ENCODE measurements at places on chromosomes 5 and 9.

- no peak for DNase-seq
Measured at GRCh38 chr5:19497229-19497815, 490.7 kb downstream of the CDH18 start.

DNA sequence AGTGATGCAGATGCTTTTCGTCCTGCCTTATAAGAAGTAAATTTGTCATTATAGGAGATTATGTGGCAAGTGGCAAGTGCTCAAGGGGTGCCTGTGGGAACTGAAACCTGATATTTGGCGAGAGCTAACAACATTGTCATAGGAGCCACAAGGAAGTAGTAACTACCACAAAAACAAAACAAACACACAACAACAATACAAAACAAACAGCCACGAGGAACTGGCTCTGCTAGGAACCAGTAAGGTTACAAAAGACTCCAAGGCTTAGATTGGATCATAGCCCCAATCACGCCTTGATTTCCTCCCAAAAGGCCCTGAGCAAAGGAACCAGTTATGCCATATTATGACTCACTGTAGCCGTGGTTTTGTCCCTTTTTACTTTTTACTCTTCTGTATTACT, 1045.2 kb downstream of the CDH12 start:
- DNase-seq = no peak

DNA sequence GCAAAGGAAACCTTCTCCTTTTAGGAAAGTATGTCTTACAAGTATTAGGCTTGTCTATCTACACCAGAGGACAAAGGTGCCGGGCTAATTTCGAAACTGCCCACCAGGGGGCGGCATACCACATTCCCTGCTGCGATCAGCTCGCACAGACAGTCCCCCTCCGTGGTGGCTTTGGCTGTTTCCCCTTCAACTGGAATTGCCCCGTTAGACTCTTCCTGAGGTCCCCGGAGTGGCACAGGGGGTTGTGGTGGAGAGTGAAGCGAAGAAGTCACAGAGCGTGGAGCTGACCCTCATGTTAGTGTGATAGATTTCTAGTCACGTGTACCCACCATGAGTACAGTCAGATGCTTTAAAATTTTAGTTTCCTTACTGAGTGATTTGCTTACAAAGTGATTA, 17.5 kb downstream of the PTTG1 start:
- DNase-seq = peak; percentile 84

- no peak for DNase-seq
Measured at GRCh38 chr5:43661102-43661501, 58.1 kb downstream of the NNT start.

DNA sequence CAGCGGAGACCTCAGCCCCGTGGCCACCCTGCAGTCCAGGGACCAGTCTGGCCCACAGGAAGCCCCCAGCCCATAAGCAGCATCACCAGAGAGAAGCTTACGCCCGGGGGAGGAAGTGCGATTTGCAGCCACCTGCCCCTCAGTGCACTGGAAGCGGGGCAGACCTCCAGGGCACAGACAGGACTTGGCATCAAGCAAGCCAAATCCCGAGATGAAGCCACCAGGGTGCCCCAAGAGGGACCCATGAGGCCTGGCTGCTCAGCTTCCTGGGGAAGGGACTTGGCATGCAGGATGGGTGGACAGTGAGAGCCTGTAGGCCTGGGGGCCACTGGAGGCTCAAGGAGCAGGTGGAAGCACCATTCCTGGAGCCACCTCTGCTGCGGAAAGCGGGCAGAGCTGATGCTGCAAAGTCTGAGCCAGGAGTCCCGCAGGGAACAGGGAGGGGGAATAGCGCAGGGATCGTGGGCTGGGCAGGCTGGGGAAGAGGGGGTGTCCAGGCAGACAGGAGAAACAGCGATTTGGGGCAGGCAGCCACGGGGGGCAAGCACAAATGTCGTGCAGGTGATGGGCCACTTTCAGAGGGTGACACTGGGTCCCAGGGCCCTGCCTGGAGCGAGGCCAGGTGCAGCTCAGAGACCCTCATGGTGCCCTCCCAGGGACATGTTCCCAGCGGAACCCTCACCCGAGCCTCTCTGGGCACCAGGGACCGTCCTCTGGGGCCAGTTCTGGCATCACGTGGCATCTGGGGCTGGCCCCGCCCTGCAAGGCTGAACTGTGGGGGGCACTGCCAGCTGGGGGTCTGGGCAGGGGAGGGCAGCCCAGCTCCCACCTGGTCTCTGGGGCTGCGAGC, 3.2 kb downstream of the LRRC26 start:
- DNase-seq = no peak

- no peak for DNase-seq
Measured at GRCh38 chr5:119383008-119383407, 27.2 kb downstream of the TNFAIP8 start.

DNA sequence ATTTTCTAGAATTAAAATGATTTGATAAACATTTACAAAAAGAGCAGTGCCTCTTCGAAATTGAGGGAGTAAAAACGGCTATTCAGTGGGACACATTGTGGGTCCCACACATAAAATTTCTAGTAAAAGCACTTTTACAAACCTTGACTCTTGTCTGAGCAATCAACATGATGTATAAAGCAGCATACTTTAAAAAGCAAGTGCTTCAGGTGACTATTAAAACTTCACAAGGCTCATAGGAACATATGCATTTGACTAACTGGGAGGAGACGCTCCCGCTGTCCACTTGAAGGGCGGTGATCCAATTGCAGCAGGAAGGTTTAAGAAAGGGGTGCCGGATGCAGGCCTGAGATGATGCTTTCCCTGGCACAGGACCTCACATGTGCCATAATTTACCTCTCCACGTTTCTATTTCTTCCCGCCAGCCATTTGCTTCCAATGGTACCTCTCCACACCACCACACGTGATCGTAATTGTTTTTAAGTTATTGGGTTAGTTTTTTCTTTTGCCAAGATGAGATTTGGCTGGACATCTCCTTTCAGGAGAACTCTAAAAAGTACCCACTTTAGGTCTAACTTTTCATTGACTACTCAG, 1.8 kb downstream of the MCTP1 start:
- no peak for DNase-seq

DNA sequence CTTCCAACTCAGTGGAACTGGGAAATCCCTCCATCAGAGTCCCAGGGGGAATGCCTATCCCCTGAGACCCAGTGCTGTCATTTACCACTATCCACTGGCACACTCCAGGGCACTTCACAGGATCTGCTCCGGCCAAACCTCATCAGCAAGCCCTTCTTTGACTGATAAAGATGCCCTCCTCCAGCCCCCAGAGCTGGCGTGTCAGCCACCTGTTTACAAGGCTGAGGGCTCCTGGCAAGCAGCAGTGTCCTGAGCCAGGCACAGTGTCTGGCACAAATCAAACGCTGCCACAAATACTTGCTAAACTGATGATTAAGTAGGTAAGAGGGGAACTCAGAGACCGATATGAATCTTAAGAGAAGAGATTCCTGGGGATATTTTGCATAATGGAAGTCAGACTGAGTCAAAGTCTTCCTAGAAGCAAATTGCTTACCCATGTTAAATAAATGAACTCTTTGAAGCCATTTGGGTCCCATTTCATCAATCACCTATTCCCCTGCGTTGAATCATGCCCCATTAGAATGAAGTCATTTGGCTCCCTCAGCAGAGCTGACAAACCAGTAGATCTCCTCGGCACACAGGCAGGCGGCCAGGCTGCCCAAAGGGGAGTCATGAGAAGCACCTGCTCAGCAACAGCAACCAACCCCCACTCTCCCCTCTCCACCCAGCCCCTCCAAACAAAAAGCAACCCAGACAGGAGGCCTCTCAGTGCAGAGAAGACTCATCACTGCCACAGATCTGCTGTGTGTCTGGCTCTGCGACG, 97.4 kb downstream of the CDK5RAP2 start:
- no peak for DNase-seq

- no peak for DNase-seq
Measured at GRCh38 chr9:19660019-19660418, 128.8 kb downstream of the SLC24A2 start.

GRCh38 chr5:81838307-81838906, 87.5 kb upstream of the SSBP2 start:
- DNase-seq = no peak

DNA sequence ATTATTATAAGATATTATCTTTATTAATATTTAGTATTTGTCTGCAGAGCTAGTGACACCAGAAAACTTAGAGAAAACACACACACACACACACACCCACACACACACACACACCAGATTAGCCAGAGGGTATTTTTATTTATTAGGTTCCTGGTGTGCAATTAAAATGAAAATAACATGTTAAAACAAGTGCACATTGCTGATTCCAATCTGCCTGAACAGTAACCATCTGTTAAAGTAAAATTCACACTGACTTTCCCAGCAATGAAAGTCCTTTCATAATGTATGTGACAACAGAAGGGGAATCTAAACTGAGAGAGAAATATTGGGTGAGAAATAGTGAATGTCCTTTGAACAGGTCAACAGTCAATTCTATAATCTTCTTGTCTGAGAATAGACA, 2323.5 kb upstream of the ACO1 start:
- no peak for DNase-seq

Data from activated CD4-positive, alpha-beta T cell treated with anti-CD3 and anti-CD28 coated beads for 1 hour (primary cell).